ENCODE measurements at places on chromosomes 11 and 22.

- no peak for DNase-seq
Observed at GRCh38 chr11:84398017-84398626, 1112.0 kb upstream of the CCDC90B start.

DNA sequence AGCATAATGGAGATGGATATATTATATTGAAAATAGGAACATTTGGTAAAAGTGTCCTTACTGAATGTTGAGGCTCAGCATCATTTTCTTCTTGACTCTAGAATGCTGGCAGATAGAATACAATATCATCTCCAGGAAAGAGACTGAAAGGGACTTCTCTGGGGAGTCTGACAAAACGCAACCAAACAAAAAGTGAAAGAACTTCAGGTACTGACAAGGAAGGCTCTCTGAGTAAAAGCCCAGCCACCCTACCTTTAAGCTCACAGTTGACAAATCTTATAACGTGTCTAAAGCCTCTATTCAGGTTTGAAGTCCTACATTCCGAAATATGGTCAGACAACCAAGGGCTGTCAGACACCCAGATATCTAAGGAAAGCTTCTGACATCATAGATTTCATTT is 590.8 kb downstream of the SOX6 start:
- DNase-seq = no peak

DNA sequence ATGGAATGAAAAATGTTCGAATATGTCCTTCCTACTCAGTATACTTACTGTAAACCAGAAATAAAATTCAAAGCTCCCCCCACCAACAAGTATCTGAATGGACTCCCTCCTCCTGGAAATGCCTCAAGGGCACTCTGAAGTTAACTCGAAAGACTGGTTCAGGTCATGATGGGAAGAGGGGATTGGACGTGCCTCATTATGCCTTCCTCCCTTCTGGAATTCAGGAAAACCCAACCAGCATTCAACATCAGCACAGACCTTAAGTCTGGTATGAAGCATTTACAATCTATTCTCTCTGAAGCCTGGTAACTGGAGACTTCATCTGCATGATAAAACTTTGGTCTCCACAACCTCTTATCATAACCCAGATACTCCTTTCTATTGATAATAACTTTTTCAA is 428.3 kb upstream of the RAG2 start:
- no peak for DNase-seq

DNA sequence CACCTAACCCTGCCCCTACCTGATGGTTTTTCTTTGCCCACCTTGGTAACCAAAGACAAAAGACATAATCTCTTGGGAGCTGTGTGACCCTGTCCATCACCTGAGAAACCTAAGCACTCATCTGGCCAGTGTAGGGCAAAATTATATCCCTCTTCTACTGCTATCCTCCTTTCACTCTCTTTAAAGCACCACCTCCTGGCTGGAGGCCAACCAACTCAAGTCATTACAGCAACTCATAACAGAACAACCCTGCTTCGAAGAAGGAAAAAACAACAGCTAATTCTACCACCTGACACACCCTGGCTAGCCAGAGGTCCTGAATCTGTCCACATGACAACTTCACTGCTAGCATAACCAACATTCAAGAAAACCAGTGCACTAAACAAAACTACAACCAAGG is 45.5 kb downstream of the GAS2 start:
- DNase-seq = no peak

GRCh38 chr22:33757802-33758483 is 162.3 kb downstream of the LARGE1 start:
- no peak for DNase-seq

DNA sequence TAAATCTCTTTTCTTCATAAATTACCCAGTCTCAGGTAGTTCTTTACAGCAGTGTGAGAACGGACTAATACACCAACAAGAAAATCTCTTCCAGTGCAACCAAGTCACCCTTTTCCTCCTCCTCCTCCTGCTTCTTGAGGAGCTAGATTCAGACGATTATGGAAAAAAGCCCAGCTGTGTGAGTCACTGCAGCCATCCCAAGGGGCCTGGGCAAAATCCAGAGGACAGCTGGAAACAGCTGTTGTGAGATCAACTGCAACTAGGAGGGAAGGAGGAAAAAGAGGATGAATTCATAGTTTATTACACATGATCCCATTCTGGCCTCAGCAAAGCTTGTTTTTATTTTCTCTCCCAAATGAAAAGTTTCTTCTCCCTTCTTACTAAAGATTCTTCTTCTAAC is 32.9 kb downstream of the RBFOX2 start:
- DNase-seq = peak; percentile 88

- no peak for DNase-seq
Observed at GRCh38 chr11:61886643-61887042, 4.7 kb downstream of the FADS3 start.

DNA sequence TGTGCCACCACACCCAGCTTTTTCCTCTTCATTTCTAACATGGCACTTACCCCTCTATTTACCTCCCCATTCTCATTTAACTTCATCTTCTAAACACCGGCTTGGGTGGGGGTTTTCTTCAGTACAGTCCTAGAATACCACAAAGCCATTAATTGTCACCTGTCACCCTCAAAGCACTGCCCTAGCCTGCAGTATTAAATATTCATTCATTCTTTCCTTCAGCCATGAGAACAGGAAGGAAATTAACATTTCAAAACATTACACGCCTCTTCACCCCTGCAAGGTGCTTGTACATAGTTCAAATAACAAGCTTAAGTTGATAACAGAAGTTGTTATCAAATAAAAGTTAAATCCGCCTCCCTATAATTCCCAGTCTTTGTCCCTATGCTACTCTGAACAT is 10.7 kb upstream of the VPS37C start:
- DNase-seq = no peak

DNA sequence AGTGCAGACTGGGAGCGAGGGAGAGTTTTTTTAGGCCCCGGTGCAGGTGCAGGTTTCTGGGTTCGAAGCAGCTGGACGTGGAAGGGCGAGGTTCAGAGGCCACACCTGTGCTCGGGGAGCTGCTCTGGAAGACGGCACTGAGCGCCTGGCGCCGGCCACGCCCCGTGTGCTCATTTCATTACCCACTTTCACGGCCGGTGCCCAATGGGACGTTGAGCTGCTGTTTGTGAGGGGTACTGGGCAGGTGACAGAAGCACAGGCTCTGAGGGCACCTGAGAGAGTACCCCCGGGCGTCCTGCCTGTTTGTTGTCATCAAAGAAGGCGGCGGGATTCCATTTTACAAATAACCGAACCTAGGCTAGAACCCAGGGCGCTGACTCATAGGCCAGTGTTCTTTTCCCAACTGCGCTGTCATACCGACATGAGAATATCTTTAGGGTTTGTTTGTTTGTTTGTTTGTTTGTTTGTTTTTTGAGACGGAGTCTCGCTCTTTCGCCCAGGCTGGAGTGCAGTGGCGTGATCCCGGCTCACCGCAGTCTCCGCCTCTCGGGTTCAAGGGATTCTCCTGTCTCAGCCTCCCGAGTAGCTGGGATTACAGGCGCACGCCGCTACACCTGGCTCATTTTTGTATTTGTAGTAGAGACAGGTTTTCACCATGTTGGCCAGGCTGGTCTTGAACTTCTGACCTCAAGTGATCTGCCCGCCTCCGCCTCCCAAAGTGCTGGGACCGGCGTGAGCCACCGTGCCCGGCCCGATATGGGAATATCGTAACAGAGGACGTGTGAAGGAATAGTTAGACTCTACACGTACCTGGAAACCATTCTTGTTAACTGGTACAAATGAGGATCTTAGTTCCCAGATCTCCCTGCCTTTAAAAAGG is 16.6 kb upstream of the SPTBN2 start:
- DNase-seq = no peak

- no peak for DNase-seq
Observed at GRCh38 chr22:37675930-37676735, 697 bp downstream of the LGALS1 start.

- DNase-seq = no peak
Observed at GRCh38 chr11:26579683-26580082, 7.6 kb upstream of the MUC15 start.

DNA sequence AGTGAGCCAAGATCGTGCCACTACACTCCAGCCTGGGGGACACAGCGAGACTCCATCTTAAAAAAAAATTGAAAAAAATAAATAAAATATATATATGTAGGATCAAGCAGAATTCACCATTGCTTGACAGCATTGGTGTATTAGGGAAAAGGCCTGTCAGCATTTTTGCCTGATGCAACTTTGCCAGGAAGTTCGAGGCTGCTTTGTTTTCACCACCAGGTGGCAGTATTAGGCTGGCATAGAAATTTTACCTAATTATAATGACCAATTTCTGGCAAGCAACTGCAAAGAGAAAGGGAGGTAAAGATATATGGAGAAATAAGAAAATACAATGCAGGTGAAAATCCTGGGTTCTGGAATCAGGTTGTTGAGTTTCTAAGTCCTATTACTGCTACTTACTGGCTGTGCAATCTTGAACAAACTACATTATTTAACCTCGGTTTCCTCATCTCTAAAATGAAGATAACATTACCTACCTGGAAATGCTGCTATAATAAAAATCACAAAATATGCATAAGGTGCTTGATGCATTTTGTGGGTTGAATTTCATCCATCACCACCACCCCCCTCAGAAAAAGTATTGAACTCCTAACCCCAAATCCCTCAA is 24.7 kb downstream of the LAYN start:
- DNase-seq = peak; percentile 56

DNA sequence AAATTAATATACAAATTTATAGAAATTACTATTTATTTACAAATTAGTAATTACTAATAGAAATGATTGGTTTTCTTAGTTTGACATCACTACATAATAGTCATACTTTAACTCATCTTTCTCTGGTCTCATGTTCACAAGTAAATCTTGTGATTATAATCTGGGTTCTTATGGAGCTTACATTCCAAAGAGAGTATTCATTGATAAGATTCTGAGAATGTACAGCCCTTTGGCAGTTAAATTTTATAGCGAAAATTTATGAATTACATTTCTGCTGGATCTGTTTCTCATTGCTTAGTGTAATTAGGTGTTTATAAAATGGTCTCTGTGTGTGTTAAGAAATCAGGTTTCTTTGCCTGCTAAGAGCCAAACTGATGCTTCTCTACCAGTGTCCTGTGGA is 175.2 kb downstream of the TMEM135 start:
- DNase-seq = no peak

DNA sequence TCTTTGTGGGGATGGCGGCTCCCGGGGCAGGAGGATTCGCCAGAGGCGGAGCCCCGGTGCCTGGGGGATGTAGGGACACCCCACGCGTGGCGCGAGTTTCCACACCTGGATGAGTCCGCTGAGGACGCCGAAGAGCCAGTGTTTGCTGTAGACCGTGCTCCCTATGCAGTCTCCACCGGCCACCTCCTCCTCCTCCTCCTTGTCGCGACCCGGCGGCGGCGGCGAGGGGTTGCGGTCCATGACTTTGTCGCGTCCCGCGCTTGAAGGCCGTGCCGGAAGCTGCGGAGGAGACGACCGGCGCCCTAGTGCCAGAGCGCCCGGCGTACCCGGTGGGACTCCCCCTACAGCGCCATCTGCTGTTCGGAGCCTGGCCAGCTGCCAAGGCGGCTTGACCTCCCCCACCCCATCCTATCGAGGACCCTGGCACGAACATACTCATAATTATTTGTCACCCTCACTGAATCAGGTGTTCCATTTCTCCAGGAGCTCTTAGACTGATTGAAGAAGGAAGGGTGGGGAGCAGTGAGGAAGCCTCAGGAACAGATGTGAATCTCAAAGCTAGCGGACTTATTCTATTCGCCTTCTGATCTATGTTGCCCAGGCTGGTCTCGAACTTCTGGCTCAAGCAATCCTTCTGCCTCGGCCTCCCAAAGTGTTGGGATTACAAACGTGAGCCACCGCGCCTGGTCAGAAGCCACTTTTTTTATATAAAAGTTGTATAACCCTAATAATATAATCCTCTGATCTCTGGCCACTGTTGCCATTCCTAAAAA is at the start of gene SAAL1:
TSS of gene SAAL1 (minus strand) at position 281 of the 773 bp plus-strand sequence. CDS start at position 240, 41 bp downstream.
- peak; percentile 89 for DNase-seq

DNA sequence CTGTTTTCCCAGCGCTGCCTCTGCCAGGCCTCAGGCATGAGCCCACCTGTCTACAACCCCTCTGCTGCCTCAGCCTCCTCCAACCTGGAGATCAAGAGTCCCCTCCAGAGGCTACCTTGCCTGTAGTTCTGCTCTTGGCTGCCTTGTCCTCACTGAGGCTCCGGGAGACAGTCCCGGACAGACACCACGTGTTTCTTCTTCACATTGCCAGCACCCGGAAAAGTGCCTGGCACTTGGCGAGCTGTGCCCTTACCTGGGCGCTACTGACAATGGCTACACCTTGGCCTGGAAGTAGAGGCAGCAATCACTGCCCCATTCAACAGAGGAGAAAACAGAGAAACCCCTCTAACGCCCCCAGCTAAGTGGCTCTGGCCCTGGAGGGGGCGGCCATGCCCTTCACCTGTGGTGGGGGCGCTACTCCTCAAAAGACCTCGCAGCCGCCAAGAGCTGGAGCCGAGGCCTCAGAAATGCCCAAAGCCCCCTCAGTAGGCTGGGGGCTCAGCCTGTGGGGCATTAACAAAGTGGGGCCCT is 3.0 kb upstream of the NAP1L4 start:
- DNase-seq = no peak

- DNase-seq = no peak
Observed at GRCh38 chr11:89327885-89328284, 150.2 kb downstream of the TYR start.

GRCh38 chr22:45151503-45151902 is 12.2 kb upstream of the NUP50 start:
- DNase-seq = no peak

GRCh38 chr11:18522388-18522787 is 4.4 kb downstream of the TSG101 start:
- DNase-seq = no peak

GRCh38 chr11:119730789-119731386 is 1.9 kb upstream of the NECTIN1 start:
- DNase-seq = no peak

DNA sequence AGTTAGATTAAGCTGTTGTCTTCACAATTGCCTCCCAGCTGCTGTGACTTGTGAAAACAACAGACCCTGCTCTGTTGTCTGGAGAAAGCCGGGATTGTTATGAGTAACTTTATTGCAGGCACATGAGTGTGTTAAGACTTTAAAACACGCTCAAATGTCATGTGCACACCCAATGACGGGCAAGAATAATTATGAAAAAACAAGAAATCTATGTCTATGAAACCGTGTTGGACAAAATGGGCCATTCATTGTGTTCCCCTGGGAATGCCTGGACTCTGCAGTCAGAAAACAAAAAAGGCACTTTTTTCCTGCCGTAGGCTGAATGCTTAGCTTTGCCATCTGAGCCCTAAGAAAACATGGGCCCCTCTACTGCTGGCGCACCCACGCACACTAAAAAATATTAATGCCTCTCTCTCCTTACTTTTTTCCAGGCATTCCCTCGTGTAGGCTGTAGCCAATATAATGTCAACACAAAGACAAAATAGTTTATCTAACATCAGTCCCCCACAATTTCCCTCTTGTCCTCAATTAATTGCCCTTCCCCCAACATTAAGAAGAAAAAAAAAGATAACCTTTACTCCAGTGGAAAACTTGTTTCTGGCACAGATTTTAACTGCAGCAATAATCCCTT is 207.9 kb downstream of the SOX6 start:
- DNase-seq = no peak

DNA sequence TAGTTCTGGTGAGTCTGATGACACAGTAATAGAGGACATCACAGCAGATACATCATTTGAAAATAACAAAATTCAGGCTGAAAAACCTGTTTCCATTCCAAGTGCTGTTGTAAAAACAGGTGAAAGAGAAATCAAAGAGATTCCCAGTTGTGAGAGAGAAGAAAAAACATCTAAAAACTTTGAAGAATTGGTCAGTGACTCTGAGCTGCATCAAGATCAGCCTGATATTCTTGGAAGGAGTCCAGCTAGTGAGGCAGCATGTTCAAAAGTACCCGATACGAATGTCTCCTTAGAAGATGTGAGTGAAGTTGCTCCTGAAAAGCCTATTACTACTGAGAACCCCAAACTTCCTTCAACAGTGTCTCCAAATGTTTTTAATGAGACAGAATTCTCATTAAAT is 38.7 kb downstream of the RTN3 start:
- no peak for DNase-seq

All from aorta (tissue), 5 donors.